ENCODE measurements at places on chromosomes 7 and 10.

DNA sequence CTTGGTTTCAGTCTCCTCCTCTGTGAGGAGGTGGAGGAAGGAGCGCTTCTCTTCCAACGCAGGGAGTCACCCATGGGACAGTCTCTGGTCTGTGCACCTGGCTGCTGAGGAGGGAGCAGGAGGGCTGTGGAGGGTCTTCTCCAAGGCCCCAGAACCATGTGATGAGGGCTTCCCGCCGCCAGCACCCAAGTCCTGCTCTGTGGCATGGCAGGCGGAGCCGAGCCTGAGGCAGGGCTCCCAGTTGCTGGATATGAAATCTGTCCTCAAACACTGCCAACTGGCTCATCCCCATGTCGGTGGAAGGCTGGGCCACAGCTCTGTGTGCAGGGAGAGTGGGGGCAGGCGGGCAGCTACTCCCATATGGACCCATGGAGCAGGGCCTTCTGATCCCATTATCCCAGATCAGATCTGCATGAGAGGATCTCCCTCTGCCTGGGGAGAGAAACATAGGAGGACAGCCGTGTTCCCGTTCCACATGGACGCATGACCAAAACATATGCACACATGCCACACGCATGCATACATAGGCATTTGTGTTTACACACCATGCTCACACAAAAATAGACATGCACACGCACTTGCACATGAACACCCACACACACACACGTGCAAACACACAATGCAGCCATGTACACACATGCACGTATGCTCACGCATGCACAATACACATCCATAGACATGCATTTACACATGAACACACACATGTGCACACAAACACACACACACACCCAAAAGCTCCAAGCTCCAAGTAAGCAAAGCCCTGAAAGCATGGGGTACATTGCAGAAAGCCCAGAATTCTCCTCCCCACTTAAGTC, 38.8 kb upstream of the EN2 start:
- DNase-seq: no peak

DNA sequence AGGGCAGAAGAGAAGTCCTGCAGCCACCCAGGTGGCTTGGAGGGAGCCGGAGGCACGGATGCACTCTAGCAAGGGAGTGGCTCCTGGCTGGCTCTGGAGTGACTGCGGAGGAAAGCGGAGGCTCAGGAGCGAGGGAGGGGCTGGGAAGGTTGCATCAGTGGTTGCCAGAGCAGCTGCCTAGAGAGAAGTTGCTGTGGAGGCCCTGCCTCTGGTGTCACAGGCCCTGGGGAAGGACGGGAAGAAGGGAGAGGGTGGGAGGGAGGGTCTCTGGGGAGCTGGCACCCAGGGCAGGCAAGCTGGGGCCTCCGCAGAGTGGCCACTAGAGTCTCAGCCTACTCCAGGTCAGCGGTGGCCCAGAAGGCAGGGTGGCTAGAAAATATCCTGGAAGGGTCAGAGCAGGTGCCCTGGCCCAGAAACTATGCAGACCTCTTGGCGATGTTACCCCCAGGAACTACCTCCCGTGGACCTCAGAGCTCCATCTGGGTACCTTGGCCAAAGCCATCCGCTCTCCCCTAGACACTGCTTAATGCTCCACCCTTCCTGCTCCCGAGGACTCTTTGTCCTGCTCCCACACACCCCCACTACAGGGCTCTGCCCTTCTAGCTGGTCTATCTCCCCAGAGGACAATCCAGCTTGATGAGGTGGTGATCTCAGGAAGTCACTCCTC, 164.3 kb downstream of the NRF1 start:
- DNase-seq: no peak

GRCh38 chr10:76305930-76306615, 874.6 kb downstream of the LRMDA start:
- peak; percentile 72 for DNase-seq

DNA sequence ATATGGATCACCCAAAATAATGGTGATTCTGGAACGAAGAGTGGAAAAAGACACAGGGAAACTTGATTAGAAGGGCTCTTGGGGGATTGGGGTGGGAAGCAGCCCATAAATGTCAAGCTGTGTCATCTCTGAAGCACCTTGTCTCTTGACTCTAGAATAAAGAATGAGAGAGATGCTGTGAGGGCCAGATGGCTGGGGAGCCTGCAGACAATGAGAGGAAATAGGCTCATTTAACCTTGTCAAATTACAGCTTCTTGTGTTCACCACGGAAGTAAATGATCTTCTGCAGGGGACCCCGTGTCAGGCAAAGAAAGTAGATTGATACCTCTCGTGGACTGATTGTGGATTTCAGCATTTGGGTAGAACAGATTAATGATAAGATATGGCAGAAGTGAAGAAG, 159.3 kb downstream of the ST7 start:
- no peak for DNase-seq

- DNase-seq: no peak
Measured at GRCh38 chr7:151272877-151273276, 24.4 kb upstream of the SMARCD3 start.

- DNase-seq: peak; percentile 48
Measured at GRCh38 chr10:21516242-21517131, 9.0 kb downstream of the SKIDA1 start.

DNA sequence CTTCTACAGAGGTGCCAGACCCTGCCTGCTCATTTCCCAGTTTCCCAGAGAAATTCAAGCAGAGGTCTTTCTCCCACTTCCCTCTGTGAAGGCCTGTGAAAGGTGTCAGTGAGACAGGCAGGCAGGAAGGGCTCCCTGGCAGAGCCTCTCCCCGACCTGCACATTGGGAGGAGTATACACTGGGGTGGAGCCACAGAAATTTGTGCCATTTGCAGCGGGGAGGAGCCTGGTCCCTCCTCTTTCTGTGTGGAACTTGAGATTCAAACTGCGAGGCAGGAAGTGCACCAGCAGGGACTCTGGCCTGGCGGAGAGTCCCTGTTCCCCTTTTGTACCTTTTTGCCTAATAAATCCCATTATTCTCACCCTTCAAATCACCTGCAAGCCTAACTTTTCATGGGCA, 54.6 kb upstream of the OPN4 start:
- DNase-seq: no peak

DNA sequence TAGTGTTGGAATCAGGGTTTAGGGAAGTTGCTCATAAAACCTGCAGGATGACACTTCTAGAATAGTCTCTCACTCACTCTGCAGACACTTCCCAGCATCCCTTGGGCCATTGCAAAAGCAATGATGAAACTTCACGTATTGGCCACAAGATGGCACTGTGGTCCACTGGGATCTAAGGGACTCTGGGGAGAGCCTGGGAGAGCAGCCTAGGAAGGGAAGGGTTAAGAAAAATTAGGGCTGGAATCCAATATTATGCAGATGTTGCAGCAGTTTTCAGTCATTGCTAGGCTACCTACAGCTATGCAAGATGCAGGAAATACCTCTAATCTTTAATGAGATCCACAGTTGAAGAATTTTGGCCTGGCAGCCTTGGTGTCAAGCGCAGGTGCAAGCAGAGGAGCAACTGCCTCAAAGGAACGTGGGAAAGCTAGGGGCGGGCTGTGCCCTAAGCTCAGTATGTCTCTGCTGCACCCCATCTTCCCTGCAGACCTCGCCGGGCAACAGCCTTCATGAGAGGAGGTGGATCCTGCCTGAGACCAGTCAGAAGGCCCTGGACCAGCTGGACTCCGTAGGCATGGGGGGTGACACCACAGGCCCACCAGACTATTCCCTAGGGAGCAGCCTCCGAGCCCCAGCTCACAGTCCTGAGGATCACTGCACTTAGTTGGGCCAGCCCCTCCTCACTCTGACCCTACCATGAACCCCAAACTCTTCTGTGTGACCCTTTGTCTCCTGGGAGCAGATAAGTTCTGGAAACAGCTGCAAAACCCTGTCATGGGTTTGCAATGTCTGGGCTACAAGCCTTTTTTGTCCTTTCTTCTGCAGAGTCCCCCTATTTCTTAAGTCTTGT, 127.9 kb upstream of the PRSS58 start:
- DNase-seq: peak; percentile 67

DNA sequence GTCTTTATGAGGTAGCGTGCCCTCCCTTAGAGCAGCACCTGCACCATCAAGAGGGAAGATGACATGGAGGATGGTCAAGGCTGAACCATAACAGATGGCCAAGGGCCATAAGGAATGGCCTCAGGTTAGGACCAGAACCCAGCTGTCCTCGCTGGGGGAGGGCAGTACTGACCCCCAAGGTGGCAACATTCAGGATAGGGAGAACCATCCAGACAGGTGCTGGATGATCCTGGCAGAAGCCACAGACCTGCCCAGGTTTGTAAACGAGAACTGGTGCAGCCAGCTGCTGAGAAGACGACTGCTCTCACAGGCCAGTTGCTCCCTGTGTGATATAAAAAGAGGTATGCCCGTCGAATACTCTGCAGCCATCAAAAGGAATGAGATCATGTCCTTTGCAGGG, 320.4 kb downstream of the GLRX3 start:
- DNase-seq: no peak

DNA sequence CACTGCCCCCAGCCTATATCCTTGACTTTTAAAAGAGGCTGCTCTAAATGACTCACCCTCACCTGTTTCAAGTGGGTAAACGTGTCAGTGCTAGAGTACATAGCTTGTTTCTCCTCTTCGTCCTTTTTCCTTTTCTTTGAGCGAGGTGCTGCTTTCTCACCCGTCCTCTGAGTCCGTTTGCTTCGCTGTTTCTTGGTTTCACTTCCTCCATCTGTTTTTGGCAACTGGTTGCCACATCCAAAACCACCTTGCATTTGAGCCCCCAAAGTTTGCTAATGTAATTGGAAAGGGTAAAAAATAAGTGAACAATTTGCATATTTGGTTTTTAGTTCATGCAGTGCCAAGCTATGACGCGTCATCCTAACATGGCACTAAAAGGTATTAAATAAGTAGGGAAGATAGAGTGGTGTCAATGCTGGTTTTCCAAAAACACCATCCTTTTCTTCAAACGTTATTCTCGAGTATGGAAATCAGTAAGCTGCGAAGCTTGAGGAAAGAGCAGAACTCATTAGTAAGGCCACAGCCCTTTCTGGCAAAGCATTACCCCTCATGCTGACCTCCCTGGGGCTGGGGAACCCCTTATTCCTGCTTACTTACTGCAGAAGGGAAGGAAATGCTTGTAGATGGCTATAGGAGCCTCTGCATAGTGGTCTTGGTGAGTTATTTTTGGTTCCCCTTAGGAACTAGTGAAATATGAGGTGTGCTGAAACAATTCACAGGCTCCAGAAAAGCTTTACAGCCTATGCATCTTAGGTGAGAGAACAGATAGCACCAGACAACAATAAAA, 133.5 kb downstream of the GALNT11 start:
- DNase-seq: peak; percentile 44

GRCh38 chr7:22945584-22945983, 68.3 kb downstream of the HYCC1 start:
- DNase-seq: no peak

DNA sequence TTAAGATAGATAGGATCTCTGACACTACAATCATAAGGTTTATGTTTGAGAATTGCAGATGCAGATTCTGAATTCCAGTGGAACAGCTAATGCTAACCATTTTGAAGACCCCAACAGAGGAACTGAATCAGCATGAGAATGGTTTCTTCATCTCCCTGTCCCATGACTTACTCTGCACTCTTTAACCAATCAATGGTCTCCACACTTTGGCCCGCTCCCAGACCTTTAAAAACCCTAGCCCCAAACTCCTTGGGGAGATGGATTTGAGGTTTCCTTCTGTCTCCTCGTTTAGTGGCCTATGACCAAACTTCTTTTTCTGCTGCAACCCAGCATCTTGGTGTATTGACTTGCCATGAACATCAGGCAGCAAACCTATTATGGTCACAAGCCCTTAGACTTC, 804.9 kb downstream of the LRMDA start:
- no peak for DNase-seq

DNA sequence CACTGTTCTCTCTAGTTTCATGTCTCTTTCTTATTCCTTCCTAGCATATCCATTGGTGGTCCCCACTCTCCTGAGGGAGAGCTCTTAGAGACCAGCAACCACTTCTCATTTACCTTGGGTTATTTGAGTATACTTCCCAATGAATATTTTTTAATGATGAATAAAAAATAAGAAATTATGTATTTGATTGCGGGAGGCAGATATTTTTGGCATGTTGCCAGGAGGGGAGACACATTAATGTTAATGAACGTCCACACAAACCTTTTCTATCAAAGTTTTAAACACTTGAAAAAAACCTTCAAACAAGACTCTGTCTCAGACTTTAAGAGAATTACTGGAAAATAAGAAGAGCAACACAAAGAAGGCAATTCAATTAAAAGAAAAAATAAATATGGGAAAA, 260.6 kb upstream of the MAGI2 start:
- no peak for DNase-seq

- DNase-seq: no peak
Measured at GRCh38 chr7:116463956-116464355, 35.6 kb upstream of the CAV2 start.

- DNase-seq: no peak
Measured at GRCh38 chr7:116631676-116632075, 40.3 kb upstream of the MET start.

DNA sequence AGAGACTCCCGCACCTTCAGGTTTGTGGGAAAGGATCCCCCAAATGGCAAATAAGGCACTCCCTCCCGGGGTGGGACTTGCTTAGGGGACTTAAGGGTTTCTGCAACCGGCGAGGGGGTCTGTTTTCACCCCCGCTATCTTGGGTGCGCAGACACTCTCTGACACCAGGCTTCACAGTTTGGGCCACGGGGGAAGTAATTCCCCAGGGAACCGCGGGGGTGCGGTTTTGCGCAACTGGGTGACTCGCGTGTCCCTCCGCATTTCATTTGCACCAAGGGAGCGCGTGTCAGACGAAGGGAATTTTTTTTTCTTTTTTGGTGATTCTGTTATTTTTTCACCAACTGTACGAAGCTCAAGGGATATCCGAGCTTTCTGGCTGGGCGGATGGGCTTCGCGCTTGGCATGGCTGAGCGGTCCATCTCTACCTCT, 1.7 kb downstream of the GRM8 start:
- DNase-seq: no peak

DNA sequence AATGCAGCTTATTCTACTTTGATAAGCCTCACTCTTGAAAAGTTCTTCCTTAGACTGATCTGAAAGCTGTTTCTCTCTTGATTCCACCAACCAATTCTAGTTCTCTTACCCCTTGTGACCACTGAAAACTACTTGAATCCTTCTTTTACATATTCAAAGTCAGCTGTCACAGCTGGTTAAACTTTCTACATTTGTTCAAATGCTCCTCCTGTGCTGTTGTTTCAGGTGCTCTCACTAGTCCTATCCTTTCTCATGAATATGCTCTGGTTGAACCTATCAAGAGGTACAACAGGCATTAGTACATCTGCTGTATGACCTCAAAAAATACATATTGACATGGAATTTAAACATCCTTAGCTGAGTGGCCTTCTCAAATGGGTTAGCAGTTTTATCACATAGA, 91.5 kb downstream of the MYO3A start:
- no peak for DNase-seq

GRCh38 chr10:124578231-124579010, 116.8 kb downstream of the LHPP start:
- DNase-seq: no peak

- no peak for DNase-seq
Measured at GRCh38 chr7:15370441-15370840, 191.4 kb downstream of the AGMO start.

- DNase-seq: no peak
Measured at GRCh38 chr7:26513948-26514347, 222.3 kb downstream of the SNX10 start.
